ENCODE measurements at places on chromosomes 3 and 15.

DNA sequence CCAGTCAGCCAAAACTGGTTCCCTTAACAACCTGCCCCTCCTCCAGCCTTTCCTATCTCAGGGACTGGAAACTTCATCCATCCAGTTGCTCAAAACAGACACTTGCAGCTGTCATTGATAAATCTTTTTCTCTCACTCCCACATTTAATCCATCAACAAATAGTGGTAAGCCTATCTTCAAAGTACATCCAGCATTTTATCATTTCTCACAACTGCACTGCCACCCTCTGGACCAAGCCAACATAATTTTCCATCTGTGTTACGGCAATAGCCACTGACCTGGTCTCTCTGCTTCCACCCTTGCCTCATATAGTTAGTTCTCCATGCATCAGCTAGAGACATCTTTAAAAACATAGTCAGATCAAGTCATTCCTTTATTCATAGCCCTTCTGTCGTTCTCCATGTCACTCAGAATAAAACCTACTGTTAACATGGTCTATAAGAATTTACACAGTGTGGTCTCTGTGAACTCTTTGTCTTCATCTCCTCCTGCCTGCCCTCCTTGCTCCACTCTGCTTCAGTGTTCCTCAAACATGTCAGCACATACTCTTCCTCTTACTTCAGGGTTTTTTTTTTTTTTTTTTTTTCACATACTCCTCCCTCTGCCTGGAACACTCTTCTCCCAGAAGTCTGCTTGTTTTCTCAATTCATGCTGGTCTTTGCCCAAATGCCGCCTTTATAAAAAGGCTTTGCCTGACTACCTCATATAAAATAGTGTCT, 102.5 kb upstream of the COL6A5 start:
- DNase-seq: peak; percentile 12

- DNase-seq: no peak
Observed at GRCh38 chr3:49352890-49353421, 5.2 kb downstream of the GPX1 start.

- DNase-seq: peak; percentile 6
Observed at GRCh38 chr3:109059264-109059663, 58.7 kb downstream of the MORC1 start.

- no peak for DNase-seq
Observed at GRCh38 chr15:96117270-96117669, 213.2 kb upstream of the NR2F2 start.

DNA sequence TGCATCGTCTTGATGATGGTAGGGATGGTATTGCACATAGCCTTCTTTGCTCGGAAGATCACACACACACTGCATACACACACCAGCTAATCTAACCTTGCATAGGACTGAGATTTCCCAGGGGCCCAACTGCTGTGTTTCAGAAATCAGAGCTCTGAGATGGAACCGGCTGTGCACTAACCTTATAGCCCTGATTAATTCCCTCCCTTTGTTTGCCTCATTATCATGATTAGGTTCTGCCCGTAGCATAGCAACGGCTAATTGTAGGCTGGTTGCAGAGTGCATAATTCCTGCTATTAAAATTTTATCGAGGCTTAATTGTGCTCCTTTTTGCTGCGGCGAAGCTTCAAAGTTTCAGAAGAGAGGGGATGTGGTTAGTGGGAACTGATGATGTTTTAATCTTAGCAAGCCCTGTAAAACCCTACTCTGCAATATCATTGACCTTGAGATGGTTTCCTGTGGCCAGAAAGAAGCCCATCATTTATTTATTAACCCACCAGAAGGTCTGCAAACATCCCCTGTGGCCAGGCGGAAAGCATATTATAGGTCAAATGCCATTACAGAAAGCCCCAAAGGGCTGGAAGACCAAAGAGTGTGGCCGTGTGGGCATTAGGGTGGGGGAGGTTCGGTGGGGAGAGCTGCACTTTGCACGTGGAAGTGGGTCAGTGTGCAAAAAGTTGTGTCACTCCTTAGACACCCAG, 56.2 kb upstream of the GLCE start:
- no peak for DNase-seq

DNA sequence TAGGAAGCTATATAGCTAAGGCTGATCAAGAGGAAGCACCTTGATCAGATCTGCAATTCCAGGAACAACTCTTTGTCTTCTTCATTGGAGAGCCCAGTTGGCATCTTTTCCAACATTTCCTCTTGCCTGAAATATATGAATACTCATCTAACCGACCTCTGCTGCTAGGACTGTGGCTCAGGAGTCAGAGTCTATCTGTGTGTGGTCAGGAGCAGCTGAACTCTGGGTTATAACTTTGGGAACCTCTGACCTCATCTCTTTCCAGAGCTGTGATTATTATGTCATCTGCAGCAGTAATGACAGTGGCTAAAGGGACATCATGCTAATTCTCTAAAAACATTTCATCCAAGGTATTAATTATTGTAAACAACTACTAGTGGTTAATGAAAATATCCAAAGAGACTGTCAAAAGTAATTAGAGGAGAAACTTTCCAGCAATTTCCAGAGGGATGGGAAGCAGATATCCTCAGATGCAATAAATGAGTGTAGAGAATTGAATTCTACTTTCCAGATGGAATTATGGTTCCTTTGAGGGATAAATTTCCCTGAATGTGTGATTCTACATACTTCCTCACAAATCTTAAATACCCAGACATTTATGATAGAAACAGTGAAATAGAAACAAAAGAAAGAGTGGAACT, 11.5 kb upstream of the SPINK8 start:
- no peak for DNase-seq

DNA sequence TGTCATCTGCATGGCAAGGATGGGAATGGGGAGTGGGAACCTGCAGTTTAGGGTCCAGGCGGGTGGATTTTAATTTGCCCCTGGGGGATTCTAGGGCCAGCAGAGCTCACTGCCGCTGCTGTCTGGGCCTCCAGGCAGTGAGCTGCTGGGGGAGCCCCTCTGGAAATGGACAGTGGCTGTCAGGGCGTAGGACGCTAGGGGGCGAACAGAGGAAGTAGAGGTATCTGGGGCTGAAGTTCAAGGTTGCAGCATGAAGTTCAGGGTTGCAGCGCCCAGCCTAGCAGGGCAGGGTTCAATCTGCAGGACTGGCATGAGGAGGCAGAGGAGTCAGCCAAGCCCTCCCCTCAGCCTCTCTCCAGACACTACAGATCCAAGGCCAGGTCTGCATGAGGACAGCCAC, 49.5 kb downstream of the APBA2 start:
- DNase-seq: peak; percentile 22

DNA sequence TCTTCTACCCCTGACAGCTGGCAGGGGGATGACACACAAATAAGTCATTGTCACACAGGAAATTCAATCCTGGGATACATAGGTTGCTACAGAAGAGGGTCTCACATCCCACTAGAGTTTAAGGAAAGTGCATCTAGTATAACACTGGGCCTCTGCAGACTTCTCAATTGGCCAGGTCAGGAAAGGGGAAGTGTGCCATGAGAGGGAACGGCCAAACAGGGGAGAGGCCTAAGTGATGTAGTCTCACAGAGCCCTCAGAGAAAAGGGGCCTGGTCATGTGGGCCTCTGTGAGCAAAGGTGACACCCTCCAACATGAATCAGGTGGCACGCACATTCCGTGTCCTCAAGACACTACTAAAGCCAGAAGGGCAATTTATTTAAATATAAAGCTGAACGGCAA, 11.2 kb downstream of the ZXDC start:
- no peak for DNase-seq

GRCh38 chr15:89446255-89446891, 50.0 kb downstream of the RHCG start:
- no peak for DNase-seq

GRCh38 chr3:147843331-147843730, 434.2 kb downstream of the ZIC1 start:
- peak; percentile 70 for DNase-seq

GRCh38 chr3:158766364-158766763, 34.1 kb upstream of the RARRES1 start:
- no peak for DNase-seq

GRCh38 chr15:80615361-80615736, 79.8 kb upstream of the ABHD17C start:
- no peak for DNase-seq

DNA sequence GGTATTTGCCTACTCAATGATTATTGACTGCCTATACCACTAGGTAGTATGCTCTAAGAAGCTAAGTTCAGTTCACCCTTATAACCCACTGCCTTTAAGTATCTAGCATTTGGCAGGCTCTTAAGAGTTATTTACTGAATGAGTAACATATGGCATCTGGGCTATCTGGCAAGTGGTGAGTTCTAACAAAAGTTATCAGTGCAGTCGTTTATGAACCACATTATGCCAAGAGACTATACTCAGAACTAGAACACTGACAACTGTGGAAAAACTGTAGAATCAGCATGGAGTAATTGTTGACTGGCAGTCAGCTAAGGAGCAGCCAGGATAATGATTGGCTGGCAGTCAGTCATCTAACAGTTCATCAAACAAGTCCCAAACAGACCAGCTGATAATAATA, 25.8 kb downstream of the RAF1 start:
- DNase-seq: no peak

GRCh38 chr15:33204926-33205325, 10.4 kb upstream of the FMN1 start:
- DNase-seq: no peak

DNA sequence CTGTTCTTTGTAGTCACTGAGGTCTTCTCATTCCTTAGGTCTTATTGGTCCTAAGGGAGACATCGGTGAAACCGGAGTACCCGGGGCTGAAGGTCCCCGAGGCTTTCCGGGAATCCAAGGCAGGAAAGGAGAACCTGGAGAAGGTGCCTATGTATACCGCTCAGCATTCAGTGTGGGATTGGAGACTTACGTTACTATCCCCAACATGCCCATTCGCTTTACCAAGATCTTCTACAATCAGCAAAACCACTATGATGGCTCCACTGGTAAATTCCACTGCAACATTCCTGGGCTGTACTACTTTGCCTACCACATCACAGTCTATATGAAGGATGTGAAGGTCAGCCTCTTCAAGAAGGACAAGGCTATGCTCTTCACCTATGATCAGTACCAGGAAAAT, 11.6 kb downstream of the ADIPOQ start:
- DNase-seq: no peak

- no peak for DNase-seq
Observed at GRCh38 chr3:159800434-159801155, 188.0 kb upstream of the IL12A start.

DNA sequence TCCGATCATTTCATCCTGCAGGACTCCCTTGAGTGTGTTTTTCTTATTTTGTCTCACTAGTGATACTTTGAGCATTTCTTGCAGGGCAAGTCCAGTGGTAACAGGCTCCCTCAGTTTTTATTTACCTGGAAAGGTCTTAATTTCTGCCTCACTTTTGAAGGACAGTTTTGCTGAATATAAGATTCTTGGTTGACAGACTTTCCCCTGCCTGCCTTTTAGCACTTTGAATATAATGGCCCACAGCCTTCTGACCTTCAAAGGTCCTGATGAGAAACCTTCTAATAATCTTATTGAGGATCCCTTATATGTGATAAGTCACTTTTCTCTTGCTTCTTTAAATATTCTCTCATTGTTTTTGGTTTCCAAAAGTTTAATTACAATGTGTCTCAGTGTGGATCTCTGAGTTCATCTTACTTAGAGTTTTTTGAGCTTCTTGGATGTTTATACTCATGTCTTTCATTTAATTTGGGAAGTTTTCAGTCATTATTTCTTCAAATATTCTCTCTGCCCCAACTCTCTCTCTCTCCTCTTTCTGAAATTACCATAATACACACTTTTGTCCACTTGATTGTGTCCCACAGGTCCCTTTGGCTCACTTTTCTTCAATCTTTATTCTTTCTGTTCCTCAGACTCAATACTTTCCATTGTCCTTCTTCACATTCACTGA, 36.3 kb upstream of the ARIH1 start:
- DNase-seq: no peak

GRCh38 chr15:46946953-46947352, 770.4 kb upstream of the SEMA6D start:
- no peak for DNase-seq

- no peak for DNase-seq
Observed at GRCh38 chr3:32592011-32592410, 21.4 kb upstream of the DYNC1LI1 start.

- DNase-seq: no peak
Observed at GRCh38 chr3:72950801-72951200, 45.8 kb upstream of the PPP4R2 start.

- DNase-seq: no peak
Observed at GRCh38 chr15:86919581-86919980, 839.9 kb downstream of the AGBL1 start.

DNA sequence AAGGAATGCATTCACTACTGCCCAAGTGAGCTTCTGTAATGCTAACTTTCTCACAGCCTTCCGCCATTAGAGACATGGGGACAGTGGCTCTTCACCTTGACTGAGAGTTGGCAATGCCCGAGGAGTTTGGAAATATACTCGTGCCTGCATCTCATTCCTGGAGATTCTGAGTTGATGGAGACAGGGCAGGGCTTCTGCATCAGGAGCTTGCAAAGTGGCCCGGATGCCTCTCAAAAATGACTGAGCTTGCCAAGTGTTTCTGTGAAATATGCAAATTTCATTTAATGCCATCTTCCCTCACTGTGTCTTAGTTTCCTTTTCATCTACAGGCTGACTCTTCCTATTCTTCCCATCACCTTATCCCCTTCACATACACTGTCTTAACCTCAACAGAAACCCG, 346.2 kb downstream of the GRM7 start:
- DNase-seq: no peak
